Inflammatory macrophage treated with lipopolysaccharide for 1 hour (primary cell): ENCODE measurements at places on chromosomes 2 and 18.

DNA sequence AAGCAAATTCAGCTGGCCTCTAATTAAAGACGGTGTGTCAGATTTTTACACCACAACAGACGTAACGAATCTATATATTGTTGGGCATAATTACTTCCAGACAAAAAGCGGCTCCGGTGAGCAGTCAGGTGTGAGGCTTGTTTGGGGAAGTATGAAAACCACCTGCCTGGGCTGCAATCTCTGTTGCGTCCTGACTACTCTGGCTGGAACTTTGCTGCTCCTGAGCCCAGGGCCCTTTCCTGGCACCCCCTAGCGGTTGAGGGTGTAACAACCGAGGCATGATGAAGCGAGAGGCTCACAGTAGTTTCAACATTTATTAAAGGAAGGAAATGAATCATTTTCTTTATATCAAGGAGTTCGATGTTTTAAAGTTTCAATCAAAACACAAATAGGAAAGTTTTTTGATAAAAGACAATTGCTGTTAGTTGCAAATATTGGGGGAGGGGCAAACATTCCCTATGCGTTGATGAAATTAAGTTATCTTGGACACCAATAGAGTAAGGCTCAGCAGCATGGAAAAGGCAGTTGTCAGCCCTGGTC lies 10.6 kb upstream of the ITGB6 start:
- DNase-seq, result peak; percentile 83

DNA sequence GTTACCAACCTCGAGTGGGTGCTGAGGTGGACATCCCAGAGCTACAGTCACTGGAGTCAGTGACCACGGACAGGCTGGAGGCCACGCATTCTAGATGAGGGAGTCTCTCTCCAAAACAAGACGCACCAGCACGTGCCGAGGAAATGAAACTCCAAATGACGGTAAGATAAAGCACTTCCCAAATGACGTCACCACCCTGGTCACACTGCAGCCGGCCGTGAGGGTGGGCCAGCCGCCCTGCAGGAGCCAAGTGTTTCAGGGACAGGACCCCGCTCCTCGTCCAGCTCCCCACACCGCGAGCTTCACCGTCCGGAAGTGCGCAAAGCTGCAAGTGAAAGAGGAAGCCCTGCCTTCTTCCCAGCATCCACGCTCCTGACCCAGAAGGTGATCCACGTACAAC lies 99.4 kb downstream of the ZNF516 start:
- DNase-seq, result peak; percentile 25

DNA sequence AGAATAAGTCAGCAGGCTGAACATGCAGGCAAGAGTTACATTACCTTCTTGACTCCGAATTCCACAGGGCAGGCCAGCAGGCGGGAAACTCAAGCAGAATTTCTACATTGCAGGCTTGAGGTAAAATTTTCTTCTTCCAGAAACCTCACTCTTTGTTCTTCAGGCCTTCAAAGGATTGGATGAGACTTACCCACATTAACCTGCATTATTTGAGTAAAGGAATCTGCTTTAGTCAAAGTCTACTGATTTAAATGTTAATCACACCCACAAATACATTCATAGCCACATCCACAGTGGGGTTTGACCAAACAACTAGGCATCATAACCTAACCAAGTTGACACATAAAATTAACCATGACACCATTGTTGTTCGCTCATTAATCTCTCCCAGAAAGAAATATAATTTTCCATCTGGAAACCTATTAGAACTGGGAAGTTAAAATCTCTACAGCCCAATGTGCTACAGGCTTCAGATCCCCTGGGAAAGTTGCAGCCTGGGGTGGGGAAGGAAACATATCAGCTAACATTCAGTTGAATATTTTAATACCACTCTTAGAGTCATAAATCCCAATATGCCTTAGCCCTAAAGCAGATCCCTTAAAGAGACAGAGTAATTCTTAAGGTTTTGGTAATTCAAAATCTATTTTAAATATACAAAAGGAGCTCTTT lies 468.2 kb upstream of the TNP1 start:
- no peak for DNase-seq

- no peak for DNase-seq
Measured at GRCh38 chr2:85308896-85309555, 18.8 kb downstream of the TGOLN2 start.

DNA sequence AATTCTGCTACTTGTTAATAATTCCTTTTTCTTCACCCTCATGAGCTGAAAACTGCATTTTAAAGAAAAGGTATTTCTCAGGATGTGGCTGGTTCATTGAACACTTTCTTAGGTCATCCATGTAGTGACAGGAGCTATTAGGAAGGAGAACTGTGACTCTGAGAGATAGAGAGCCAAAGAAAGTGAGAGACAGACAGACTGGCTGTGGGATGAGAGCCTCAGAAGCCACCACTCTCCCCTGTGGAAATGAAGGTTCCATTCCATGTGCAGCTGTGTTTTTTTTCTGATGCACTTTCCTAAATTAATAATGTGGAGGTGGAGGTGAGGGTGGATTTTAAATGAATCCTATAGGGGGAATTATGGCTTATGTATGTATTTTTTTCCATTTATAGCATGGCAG lies 113.3 kb downstream of the FAM210A start:
- DNase-seq, result no peak

GRCh38 chr2:3626118-3626811 lies 31.4 kb downstream of the COLEC11 start:
- DNase-seq, result no peak

DNA sequence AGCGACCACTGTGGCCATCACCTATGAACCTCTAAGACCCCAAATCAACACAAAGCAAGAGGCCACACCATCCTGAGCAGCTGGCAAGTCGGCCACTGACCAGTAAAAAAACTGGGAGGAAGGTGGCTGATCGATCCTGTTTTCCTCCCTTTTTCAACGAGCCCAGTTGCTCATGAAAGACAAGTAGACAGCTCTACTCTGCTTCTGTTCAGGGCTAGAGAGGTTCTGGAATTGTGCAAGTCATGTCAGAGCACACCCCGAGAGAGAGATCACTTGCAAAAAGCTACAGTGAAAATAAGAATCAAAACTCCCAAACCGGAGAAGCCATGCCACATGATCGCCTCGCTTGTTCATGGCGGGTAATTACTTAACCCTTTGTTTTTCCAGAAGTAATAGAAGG lies 34.6 kb downstream of the ZNF516 start:
- DNase-seq, result no peak

GRCh38 chr2:128639120-128639477 lies 320.4 kb upstream of the HS6ST1 start:
- DNase-seq, result no peak

DNA sequence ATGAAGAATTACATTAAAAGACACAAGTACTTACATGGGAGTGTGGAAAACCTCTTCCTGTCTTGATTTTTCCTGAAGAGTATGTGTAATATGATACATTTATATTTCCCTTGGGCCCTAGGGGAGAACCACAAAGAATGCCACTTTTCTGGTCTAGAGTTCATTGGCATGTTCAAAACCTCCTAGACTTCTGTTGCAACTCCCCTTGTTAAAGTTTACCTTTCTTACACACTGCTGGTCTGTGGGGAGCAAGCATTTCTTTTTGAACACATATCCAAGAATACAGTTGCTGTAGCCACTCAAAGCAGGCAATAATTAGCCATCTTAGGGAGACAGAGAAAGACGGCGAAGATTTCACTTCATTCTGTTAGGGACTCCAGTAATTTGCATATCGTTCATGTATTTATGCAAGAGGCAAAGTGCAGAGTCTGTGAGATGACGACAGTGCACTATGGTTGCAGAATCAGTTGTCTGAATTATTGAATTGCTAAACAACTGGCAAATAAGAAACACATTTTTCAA lies 103.5 kb downstream of the NOL4 start:
- no peak for DNase-seq

DNA sequence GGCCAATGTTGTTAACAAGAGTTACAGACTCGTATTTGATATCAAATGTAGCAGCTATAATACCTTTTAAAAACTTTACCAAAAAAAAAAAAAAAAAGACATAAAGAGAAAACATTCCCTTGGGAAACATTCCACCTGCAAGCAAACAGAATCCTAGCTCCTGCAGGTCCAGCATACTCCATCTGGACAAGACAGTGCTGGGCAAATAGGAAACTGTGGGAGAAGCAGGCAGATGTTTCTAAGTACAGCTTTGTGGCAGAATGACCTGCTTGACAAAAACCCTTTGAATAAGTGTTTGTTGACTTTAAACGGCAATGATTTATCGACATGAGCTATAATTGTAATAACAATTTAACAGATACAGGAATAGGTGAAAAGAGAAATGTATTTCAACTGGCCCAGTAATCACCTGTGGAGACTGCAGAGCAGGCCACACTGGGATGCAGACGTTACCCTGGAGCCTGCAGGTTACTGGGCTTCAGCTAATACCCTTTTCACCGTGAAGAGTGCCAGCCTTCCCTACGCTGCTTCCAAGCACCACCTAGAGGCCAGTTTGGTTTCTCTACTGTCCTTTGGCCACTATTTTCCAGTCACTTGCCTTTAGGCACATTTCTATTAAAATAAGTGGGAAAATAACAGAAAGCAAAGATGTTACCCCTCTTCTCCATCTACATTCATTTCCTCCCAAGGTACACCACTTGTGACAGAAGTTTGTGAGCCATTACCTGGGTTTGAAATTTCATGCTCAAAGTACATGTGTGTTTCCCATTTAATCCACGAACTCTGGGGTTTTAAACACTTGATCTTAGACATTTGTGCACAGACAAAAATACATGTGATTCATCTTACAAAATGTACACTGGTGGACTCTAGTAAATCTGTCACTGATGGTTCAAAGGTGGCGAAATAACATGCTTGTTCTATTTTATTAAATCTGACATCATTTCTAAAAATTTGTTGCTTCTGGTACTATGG lies 96.9 kb upstream of the ZNF397 start:
- DNase-seq, result peak; percentile 55

- DNase-seq, result no peak
Measured at GRCh38 chr2:191427031-191427430, 181.8 kb downstream of the MYO1B start.

DNA sequence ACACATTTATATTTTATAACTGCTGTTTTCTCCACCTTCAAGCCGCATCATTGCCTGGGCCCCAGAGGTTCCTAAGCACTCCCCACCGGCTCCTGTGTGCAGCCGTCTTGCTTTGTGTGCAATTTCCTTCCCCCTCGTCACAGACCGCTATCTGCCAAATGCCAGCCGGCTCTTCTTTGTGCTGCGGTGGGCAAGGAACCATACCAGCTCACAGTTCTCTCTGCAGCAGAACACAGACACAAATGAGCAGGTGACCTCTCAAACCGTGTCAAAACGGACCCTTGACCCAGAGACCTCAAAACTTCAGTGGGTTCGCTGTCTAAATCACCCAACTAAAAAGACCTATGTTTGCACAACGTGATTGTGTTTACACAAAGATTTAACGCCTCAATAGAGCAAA lies 58.2 kb downstream of the KLF7 start:
- no peak for DNase-seq

GRCh38 chr18:72828601-72829000 lies 39.2 kb downstream of the NETO1 start:
- no peak for DNase-seq

DNA sequence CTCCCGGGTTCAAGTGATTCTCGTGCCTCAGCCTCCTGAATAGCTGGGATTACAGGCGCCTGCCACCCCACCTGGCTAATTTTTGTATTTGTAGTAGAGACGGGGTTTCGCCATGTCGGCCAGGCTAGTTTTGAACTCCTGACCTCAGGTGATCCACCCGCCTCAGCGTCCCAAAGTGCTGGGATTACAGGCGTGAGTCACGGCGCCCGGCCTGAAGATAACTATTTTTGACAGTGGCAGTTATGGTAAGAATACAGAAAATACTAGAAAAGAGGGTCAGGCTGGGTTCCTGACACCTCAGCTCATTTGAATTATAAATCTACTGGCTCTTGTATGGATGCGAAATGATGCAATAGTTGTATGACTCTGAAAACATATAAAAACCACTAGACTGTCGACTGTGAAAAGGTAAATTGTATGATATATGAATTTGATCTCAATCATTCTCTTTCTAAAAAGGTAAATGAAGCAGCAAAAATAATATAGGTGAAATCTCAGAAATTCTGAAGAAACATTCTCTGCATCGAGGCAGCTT lies 11.1 kb upstream of the DGKD start:
- DNase-seq, result no peak

- DNase-seq, result no peak
Measured at GRCh38 chr2:71607151-71607889, 154.0 kb downstream of the DYSF start.

- DNase-seq, result no peak
Measured at GRCh38 chr2:225040856-225041206, 1.4 kb downstream of the DOCK10 start.

- no peak for DNase-seq
Measured at GRCh38 chr2:197453914-197454398, 604 bp downstream of the COQ10B start.

DNA sequence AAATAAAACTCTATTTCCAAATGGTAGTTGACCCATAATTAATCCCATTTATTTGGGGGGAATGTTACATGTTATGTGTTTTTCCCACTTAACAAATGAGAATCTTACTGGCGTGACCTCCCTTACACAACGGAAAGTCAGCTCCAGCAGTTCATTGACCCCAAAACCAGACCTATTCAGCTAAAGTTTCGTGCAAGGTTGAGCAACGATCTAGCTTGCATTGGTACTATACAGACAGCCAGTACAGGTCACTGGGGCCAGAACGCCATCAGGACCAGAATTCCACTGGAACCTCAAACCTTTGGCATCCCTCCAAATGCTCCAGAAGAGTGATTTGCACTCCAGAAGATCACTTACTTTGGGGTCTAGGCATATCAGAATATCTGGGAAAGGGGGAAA lies 6.8 kb upstream of the CTAGE1 start:
- DNase-seq, result no peak

DNA sequence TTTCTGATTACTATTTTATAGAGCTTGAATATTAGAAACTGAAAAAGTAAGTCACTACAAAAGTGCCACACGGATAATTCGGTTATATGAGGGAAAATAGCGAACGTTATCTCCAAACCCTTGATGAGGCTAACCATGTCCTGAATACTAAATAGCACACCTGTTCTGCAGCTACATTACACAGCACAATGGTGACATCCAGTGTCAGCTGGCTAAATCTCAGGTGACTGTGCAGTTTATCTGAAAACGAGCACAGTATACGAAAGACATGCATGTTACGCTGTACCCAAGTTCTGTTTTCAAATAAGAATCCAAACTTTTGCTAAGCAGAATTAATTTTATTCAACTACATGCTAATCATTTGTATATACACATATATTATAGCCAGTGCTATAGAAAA lies 9.0 kb downstream of the CCDC68 start:
- no peak for DNase-seq

GRCh38 chr18:48813833-48814489 lies 136.8 kb downstream of the SMAD7 start:
- peak; percentile 49 for DNase-seq

GRCh38 chr2:235511187-235511661 lies 17.4 kb downstream of the AGAP1 start:
- no peak for DNase-seq
